ENCODE measurements at places on chromosomes 5 and 9.

- no peak for DNase-seq
Observed at GRCh38 chr9:98707166-98708102, 1.3 kb downstream of the GABBR2 start.

GRCh38 chr9:104868687-104869404, 59.1 kb downstream of the ABCA1 start:
- DNase-seq: peak; percentile 67

- no peak for DNase-seq
Observed at GRCh38 chr9:38727497-38728001, 7.6 kb upstream of the FAM240B start.

GRCh38 chr5:146363161-146363874, 24.7 kb downstream of the POU4F3 start:
- DNase-seq: no peak

DNA sequence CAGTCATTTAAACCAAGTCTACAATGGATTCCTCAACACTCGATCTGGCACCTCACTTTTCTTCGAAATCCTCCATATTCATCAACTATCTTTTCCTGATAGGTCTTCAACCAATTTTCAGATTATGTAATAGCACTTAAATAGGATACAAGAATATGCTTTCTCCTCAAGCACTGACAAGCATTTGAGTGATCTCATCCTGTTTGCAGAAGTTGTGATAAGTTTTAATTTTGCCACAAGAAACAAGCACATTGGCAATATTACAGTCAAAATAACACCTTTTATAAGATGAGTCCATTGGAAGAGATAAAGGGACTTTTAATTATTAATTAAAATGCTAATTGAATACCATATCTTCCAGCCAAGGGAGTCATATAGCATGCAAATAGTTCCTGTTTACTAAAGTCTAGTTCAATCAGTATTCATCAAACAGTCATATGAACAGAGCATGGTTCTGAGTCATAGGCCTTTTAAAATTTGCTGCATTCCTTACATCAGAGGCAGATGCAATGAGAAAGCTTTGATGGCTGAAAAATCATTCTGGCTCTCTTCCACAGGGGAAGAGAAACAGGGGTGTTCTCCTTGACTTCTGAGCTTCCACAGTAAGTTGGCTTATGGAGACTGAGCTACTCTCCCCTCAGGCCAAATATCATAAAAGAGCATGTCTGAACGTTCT, 32.7 kb upstream of the ZCCHC9 start:
- DNase-seq: no peak

DNA sequence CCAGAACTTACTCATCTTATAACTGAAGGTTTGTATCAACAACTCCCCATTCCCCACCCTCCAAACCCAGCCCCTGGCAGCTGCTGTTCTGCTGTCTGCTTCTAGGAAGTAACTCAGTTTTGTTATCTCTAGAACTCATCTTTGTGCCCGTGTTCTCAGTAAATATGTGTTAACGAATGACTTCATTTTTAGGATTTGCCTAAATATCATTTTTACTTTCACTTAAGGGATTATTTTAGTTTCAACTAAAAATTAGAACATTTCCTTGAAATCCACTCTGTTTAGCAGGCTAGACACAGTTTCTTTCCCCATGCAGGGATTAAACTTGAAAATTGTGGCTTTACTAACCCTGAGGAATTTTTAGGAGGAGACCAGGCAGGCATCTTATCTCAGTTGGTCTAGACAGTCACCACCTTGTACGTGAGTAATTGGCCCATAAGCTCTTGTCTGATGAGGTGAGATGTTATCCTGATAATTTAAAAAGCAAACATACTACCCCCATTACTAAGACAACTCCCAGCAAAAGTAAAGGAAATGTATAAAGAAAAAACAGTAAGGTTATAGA, 68.2 kb upstream of the TNFAIP8 start:
- peak; percentile 75 for DNase-seq

DNA sequence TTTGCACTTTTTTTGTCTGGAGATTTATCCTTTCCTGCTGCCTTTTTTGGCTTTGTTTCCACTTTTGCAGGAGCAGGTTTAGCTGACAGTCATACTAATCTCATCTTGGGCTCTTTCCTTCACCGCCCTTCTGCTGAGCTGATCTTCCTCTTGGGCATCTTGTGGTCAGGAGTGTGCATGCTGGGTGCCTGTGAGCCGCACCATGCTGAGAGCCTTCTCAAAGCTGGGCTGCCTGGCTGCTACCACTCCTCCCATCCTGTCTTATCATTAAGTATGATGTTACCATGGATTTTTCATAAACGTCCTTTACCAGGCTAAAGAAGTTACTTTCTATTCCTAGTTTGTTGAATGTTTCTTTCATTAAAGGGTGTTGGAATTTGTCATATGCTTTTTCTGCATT, 49.5 kb upstream of the MCCC2 start:
- no peak for DNase-seq

DNA sequence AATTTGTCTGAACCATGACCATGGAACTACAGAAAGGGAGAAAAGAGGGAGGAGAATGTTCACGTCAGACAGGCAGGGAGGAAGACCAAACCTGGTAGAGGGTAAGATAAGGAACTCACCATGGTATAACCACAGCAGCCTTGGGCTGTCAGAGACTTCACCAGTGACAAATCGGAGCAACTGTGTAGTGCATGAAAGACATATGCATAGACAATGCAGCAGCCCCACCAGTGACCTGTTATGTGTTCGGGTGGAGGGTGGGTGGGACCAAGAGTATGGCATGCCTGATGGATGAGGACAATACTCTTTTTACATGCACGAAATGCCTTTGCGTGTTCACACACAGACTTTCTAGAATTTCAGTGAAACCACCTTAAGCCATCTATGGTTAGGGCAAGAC, 221.8 kb upstream of the RASEF start:
- no peak for DNase-seq

GRCh38 chr5:92421942-92422341, 1038.8 kb upstream of the ARRDC3 start:
- no peak for DNase-seq

All from CD4-positive, alpha-beta T cell treated with Interleukin-15 for 1 hour (primary cell).